ENCODE measurements at places on chromosomes 5 and 9. TPM values are rescaled to one million over a fixed set of nuclear protein-coding genes. Genes with fewer than 3 reads are reported as not detected.

Gene MYOT
- not detected for total RNA-seq

Gene SLC2A6
- 50.4 TPM for total RNA-seq

Gene ANKRD31
- 0.54 TPM for total RNA-seq

Gene GPR151
- total RNA-seq: not detected

Gene CCDC187
- not detected for total RNA-seq

Gene PCDHGC3
- total RNA-seq: 40.8 TPM

Gene EQTN
- total RNA-seq: not detected

Gene DMRT3
- total RNA-seq: not detected

Gene ZBTB34
- 6.1 TPM for total RNA-seq

Gene RANBP3L
- total RNA-seq: not detected

Gene PCDHB12
- total RNA-seq: 0.72 TPM

Gene GRAMD2B
- 14.1 TPM for total RNA-seq

Gene ZNF366
- 0.49 TPM for total RNA-seq
